ENCODE measurements at places on chromosomes 2 and 18. TPM values are rescaled to one million over a fixed set of nuclear protein-coding genes. Genes with fewer than 3 reads are reported as not detected.

Gene SLC30A3
- total RNA-seq: 0.52 TPM

Gene LYG1
- total RNA-seq: 0.52 TPM

Gene CRYGC
- not detected for total RNA-seq

Gene VWC2L
- 0.52 TPM for total RNA-seq

Gene SLC4A5
- 2.6 TPM for total RNA-seq

Gene ALPG
- not detected for total RNA-seq

Gene PLCD4
- 27.7 TPM for total RNA-seq

Gene SEPTIN2
- total RNA-seq: 291 TPM

Gene WDR12
- 32.9 TPM for total RNA-seq

Gene FBXO11
- 74.1 TPM for total RNA-seq

Data from skeletal muscle tissue (tissue), 5 donors.